Central memory CD8-positive, alpha-beta T cell (primary cell): ENCODE measurements at places on chromosomes 5 and 9.

DNA sequence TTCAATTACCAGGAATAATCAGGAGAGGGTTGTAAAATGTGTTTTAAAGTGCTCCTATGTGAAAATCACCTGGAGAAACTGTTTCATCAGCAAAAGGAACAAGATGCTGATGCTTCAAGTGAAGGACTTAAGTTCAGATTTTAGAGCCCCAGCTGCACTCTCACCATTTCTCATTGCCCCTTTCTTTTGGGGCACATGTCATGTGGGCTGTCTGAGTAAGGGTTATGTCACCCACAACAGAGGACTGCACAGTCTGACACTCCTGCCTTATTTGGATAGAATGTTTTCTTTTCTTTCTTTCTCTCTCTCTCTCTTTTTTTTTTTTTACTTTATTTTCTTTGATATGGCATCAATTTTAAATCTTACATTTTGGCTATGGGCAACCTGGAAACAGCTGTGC lies 204.1 kb upstream of the EFNA5 start:
- DNase-seq = no peak

DNA sequence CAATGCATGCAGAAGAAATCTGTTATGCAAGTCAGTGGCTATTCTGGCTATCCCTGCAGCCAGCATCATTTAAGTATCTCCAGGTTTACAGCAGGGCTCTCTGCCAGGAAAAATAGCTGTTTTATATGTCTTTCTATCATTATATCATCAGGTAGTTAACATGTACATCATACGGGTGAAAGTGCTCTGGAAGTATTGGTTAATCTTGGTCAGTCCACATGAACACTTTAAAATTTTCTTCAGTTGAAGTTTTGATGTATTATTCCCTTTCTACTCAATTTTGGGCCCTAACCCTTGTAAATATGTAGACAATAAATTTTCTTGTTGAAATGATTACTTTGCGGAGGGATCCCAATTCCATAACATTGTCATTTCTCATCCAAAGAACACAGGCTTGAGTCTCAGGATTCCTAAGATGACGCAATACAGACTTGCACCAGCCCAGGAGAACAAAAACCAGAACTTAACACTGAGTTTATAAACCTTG lies 67.5 kb downstream of the SEMA6A start:
- DNase-seq = no peak

GRCh38 chr5:142771666-142772065 lies 1.5 kb downstream of the ARHGAP26 start:
- no peak for DNase-seq

- no peak for DNase-seq
Measured at GRCh38 chr9:37036371-37036775, 2.3 kb upstream of the PAX5 start.

- no peak for DNase-seq
Measured at GRCh38 chr5:31417512-31417911, 114.4 kb downstream of the DROSHA start.

DNA sequence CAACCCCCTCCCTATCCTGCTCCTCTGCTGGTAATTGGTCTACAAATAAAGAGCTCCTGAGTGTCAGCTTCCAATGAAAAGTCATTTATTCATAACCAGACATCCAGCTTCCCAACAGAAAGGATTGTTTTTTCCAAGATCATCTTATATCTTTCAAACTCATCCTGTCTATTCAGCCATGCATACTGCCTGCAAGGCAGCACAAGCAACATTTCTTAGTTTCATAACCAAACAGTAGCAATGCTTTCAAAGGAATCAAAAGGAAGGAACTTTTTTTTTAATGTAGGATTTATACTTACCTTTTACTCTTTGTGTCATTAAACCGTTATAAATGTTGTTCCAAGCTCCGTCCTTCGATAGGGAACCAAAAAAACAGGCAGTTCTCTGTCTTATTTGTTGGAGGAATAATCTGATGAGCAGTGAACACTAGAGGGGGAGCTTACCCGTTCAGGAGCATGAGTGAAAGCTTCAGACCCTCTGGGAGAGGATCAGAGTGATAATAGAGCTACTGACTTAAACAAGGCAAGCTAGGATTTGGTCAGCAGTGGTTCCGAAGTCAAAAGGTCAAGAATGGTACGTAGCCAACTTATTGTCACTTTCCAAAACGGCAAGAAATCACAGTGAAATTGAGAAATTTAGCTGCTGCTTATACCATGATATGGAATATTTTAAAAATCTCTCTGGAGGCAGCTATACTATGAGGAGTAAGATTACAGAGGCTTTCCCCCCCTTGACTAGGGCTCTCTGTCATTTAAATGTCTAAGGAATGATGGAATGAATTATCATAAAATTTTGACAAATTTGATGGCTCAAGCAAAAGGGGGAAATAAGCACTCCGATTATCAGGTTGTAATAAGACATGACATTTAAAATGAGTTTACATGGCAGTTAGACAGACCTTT lies 892.9 kb downstream of the NR2F1-AS1 start:
- no peak for DNase-seq

- no peak for DNase-seq
Measured at GRCh38 chr9:134233022-134233421, 68.7 kb upstream of the RNU6ATAC start.

- no peak for DNase-seq
Measured at GRCh38 chr5:98064118-98064685, 709.3 kb upstream of the RGMB start.

GRCh38 chr5:102324714-102325113 lies 28.6 kb upstream of the SLCO4C1 start:
- DNase-seq = no peak

DNA sequence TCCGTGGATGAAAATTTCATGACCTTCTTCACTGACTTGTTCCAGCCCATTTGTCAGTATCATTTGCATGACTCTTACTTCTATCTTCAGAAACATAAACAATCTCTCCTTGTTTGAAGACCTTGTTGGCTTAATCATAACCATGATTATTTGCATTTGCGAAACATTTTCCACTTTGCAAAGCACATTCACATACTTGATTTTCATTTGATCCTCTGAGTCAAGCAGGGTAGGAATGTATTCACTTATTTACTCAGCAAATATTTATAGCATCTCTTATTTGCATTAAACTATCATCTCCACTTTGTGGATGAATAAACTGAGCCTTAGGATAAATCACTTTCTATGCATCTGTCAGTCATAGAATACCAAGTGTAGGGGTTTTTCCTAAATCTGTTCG lies 343.0 kb upstream of the SGCD start:
- no peak for DNase-seq

DNA sequence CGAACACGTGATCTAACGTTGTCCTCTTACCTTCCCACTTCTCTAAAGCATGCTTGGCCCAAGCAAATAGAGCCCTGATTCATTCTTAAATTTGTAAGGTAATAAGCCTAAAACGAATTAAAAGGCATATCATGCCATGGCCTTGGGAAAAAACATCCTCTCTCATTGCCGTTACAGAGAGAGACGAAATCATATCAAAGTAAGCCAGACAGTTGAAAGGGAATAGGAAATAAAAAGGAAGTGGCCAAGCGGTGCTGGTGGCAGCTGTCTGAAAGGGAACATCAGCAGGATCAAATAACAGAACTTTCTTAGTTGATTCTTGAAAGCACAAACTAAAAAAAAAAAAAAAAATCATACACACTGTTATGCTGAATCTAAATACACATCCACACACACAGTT lies 49.1 kb upstream of the CDH6 start:
- DNase-seq = no peak

- DNase-seq = no peak
Measured at GRCh38 chr5:14880688-14881087, 9.1 kb upstream of the ANKH start.

- DNase-seq = no peak
Measured at GRCh38 chr5:35041261-35041660, 6.5 kb downstream of the AGXT2 start.

- DNase-seq = no peak
Measured at GRCh38 chr5:74390822-74391221, 249.7 kb downstream of the ENC1 start.

- no peak for DNase-seq
Measured at GRCh38 chr9:78828521-78828920, 531.6 kb downstream of the PSAT1 start.

DNA sequence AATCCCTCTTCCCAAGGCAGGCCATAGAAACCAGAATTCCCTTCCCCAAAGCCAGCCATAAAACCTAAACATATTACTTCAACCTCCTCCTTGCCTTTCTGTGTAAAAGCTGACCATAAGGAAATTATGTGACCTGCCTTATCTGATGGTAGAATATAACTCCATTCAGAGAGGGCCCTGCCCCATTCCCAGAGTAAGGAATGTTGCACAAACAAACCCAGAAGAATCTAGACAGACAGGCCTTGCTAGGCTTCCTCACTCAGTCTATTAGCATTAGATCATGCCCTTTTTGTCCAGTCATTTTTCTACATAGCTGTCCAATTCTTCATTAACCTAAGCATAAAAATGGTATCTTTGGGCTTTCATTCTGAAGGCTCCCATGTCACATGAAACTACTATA lies 17.8 kb upstream of the IFNB1 start:
- DNase-seq = no peak

DNA sequence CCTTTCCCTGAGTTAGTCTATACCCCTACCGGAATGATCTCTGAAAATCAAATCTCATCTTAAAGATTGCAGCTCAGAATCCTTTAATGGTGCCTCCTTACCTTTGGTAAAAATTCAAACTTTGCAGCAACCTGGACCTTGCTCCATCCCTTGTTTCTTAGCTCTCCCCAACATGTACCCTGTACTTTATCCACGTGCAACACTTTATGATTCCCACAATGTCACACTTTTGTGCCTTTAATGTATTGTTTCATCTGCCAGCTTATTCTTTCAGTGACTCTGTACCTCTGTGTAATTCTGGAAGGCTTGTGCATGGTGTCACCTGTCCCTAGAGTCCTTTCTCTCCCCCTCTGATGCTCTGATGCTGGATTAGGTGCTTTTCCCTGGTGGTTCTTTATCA lies 9.5 kb downstream of the ACO1 start:
- DNase-seq = no peak

- DNase-seq = no peak
Measured at GRCh38 chr5:143206196-143207053, 197.1 kb downstream of the NR3C1 start.

DNA sequence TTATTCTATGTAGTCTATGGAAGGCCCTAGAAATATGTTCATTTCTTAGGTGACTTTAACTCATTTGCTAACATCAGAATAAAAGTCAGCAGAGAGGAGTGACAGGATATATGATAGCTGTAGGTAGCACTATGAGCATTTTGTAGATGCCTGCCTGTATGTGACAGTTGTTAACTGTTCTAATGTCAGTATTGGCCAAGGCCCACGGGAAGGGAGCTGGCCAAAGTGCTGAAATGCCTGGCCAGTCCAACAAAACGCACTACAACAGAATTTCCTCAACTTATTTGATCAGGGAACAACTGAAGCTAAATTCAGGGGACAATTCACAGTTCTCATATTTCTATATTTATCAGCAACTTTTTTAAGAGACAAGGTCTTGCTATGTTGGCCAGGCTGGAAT lies 20.8 kb downstream of the SV2C start:
- DNase-seq = no peak

- no peak for DNase-seq
Measured at GRCh38 chr5:140240987-140241706, 61.8 kb downstream of the PFDN1 start.

GRCh38 chr9:99416007-99416406 lies 193.9 kb downstream of the SEC61B start:
- DNase-seq = no peak

DNA sequence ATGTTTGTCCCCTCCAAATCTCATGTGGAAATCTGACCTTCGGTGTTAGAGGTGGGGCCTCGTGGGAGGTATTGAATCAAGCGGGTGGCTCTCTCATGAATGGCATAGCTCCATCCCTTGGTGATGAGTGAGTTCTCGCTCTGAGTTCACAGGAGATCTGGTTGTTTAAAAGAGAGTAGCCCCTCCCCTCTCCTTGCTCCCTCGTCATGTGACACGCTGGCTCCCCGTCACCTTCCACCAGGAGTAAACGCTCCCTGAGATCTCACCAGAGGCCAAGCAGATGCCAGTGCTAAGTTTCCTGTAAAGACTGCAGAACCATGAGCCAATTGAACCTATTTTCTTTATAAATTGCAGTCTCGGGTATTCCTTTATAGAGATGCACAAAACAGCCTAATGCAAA lies 74.5 kb downstream of the RASEF start:
- DNase-seq = no peak

DNA sequence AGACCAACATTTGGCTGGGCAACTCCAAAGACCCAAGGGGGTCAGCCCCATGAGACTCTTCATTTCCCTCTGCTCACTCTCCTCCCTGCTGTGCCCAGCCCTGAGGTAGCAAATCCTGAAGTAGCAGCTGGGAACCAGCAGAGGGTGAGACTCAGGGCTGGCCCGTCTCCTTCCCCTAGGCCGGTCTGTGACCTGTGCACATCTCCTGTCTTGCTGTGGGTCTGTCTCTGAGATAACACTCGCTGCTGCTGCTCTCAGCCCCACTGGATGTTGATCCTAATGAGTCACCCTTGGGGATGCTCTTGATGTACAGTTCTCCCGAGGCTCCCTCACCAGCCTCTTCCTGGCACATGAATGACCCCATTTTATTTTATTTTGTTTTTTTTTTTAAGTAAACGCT lies 7.3 kb upstream of the OR2V1 start:
- no peak for DNase-seq

GRCh38 chr5:57676222-57677098 lies 193.8 kb upstream of the ACTBL2 start:
- DNase-seq = no peak

DNA sequence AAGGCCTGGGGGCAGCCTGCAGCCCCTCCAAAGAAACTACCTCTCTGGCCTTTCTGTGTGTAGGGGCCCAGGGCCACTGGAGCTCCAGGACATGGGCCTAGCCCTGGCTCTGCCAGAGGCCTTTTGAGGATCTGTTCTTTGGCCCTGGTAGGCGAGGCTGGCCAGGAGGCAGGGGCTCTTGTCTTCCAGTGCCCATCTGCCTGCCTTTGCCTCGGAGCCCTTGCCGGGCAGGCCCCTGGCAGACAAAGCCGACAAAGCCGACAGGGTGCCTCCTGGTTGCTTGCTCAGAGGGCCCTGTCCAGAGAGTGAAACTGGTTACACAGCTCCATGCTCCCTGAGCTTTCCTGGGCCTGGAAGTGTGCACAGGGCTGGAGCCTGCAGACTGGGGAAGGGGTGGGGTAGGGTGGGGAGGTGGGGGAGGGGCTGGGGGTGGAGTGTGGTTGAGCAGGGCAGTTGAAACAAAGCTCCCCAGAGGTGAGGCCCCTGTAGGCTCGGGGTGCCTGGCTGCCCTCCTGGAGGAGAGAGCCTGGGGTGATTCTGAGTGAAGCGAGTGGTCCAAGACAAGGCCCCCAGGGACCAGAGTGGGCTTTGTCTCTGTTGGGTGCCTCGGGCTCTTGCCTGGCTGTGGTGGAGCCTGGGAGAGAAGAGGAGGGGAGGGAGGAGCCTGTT lies 29.3 kb downstream of the PTPA start:
- DNase-seq = peak; percentile 27
